ENCODE measurements at places on chromosomes 6 and 20. TPM values are rescaled to one million over a fixed set of nuclear protein-coding genes. Genes with fewer than 3 reads are reported as not detected.

GRCh38 chr6:141056945-141057625 lies 1075.6 kb upstream of the GJE1 start:
- no peak overlapping the region for H3K4me3 ChIP-seq
- H3K4me1 ChIP-seq, result no peaks in the 10 kb centered on the region
- no peaks in the 10 kb centered on the region for H3K27me3 ChIP-seq
- H3K27ac ChIP-seq, result no peak overlapping the region
- no peaks in the 10 kb centered on the region for H3K36me3 ChIP-seq

- H3K4me3 ChIP-seq, result no peak overlapping the region
- no peak overlapping the region for H3K27ac ChIP-seq
- H3K27me3 ChIP-seq, result no peaks in the 10 kb centered on the region
- no peaks in the 10 kb centered on the region for H3K36me3 ChIP-seq
- no peak for DNase-seq
- H3K4me1 ChIP-seq, result no peaks in the 10 kb centered on the region
These were observed 463.9 kb upstream of the JARID2 start for GRCh38 chr6:14781772-14782525.

DNA sequence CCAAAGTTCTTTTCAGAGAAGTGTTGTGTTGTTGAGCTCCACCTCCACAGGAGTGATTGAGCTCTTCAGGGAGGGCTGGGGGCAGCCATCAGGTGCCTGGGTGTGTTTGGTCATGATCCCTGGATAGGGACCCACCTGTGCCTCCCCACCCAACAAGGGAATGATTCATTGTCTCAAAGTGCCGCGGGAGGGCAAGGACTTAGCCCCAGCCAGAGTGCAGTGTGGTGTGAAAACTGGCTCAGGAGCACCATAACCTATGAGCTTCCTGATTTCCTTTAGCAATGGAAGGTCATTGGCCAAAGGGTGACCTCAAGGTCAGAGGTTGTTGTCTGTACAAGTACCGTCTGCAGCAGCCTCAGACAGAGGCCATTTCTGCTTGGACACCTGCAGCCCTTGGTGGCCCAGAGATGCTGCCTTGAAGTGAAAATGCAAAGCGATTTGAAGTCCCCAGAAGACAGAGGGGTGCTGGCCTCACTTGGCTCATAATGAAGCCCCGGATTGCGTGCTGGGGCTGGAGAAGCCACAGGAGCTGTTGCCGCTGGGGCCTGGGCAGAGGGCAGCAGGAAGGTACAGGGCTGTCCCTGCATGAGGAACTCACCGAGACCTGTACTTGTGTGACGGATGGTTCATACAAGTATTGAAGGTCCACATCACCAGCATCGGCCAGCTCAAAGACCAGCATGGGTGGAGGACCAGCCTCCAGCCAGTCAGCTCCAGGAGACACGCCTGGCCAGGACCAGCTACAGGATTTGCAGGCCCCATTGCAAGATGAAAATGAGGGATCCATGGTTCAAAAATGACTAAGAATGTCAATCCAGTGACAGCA lies 100.6 kb upstream of the DUSP22 start:
- no peak overlapping the region for H3K4me3 ChIP-seq
- H3K27me3 ChIP-seq, result no peaks in the 10 kb centered on the region
- no peak overlapping the region for H3K27ac ChIP-seq
- DNase-seq, result no peak
- H3K36me3 ChIP-seq, result no peaks in the 10 kb centered on the region
- H3K4me1 ChIP-seq, result no peaks in the 10 kb centered on the region

Gene TXNDC5
- 82.0 TPM for total RNA-seq

Gene DEFB124
- not detected for total RNA-seq

- H3K27ac ChIP-seq, result no peak overlapping the region
- H3K4me3 ChIP-seq, result no peak overlapping the region
- no peaks in the 10 kb centered on the region for H3K4me1 ChIP-seq
- no peak for DNase-seq
These were observed 116.6 kb downstream of the PLCB4 start for GRCh38 chr20:9185511-9185910.

DNA sequence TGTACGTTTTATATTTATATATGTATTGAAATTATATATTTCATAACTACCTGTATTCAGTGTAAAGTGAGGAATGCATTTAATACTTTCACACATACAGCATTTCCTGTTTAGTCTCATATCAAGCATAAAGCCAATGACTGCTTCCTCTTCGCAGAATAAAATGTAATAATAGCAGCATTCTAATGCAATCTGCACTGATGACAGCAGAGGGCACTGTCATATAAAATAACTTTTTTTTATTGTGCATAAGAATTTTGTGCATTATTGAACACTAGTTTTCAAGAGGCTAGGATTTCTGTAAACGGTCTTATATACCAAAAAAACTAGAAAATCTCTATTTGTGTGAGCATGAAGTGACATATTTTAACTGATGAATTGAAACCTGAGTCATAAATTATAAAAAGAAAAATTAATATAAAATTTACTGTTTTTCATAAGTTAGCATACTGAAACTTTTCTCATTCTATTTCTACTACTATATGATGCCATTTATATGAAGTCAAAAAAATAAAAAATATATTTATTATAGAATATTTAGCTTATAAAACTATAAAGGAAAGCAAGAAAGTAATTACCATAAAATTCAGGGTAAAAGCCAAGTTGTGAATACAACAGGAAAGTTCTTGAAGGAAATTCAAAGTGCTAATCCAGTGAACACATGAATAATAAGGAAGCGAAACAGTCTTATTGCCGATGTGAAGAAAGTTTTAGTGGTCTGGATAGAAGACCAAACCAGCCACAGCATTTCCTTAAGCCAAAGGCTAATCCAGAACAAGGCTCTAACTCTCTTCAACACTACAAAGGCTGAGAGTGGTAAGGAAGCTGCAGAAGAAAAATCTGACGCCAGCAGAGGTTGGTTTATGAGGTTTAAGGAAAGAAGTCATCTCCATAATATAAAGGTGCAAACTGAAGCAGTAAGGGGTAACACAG lies 36.3 kb downstream of the RNF146 start:
- H3K4me1 ChIP-seq, result no peaks in the 10 kb centered on the region
- H3K36me3 ChIP-seq, result no peaks in the 10 kb centered on the region
- H3K27me3 ChIP-seq, result no peaks in the 10 kb centered on the region
- no peak overlapping the region for H3K27ac ChIP-seq
- no peak for DNase-seq
- H3K4me3 ChIP-seq, result no peak overlapping the region

DNA sequence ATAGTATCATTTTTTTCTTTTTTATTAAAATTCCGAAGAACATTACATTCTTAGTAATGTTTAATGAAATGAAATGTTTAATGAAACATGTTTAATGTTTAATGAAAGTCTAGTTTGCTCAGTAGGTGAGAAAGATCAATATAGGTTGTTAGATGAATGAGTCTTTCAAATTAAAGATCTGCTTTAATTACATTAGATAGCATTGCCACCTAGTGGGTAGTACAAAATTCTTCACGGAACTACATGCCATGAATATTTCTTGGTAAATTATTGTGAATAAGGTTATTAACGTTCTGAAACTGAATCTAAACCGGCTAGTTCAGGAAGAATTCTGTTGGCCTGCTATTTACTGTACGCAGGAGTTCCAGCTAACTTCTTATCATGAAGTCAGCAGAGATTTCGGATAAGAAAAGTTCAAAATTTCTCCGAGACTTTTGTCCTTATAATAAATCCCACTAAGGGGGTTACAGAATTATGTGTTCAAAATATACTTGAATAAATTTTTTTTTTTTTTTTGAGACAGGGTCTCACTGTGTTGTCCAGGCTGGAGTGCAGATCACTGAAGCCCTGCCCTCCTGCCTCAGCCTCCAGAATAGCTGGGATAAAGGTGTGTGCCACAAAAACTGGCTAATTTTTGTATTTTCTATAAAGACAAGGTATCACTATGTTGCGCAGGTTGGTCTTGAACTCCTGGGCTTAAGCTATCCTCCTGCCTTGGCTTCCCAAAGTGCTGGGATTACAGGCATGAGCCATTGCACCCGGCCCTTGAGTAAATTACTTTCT lies 7.9 kb upstream of the GMNN start:
- no peak overlapping the region for H3K4me3 ChIP-seq
- no peaks in the 10 kb centered on the region for H3K4me1 ChIP-seq
- no peak overlapping the region for H3K27ac ChIP-seq
- no peaks in the 10 kb centered on the region for H3K27me3 ChIP-seq
